ENCODE measurements at places on chromosomes 11 and 22.

DNA sequence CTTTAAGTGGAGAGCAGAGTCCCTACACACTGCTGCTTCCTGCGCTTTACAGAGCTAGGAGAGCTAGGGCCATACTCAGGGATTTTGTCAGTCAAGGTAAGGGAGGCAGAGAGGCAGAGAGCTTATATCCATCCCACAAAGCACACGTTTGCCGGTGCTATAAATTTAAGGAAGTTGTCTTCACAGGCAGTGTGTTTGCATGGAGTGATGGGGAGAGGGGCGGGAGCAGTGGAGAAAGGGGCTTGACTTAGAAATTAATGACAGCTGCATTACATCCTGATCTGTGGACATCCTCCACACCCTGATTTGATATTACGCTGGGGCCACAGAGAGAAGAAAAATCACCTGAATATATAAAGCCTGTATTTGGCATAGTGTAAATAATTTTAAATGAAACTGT is 84.1 kb downstream of the NTM start:
- DNase-seq: no peak

DNA sequence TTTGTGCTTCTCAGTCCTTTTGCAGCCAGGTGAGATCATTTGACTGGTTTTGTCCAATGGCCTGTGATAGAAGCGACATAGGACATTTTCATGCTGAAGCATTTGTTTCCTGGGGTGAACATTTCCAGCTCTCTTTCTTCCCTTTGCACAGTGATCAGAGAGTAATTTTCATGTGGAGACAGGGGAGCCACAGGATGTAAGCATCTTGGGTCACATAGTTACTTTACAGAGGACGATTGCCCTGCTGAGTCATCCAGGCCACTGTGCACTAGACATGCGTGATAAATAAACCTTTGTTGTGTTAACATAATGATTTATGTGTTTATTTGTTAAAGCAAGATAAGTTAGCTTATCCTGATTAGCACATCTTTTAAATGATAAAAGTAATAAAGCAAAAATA is 263.5 kb upstream of the CCDC179 start:
- DNase-seq: no peak

DNA sequence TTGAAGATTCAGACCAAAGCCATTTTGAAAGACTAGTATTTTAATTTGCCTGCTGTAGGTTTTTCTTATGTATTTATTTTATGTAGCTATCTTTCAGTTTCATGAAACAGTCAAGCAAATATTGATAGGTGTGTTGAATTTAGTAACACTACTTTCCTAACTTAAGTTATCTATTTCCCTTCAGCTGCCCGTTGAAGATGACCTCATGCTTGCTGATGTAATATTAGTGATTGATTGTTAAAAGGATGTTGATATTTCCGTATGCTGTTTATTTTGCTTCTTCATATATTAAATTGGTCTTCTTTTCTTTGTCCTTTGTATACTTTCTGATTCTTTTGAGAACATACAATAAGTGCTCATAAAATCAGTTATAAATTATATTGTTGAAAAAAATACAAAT is 86.8 kb upstream of the CHORDC1 start:
- DNase-seq: no peak

DNA sequence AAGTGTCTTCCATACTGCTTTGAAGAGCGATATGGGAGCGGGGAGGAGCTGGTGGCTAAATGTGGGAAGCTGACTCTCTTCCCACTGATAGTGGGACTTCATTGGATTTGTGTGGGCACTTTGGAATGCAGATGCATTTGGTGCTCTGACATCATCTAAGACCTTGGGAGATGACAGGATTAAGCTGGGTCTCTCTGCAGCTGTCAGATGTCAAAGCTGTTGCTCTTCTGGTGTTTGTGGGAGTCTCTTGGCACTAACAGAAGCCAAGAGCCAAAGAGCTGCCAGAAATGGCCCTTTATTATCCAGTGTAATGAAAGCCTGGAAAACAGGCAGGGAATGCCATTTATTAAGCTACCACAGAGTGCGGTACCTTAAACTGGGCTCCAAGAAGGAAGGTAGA is 20.6 kb downstream of the GRAMD1B start:
- no peak for DNase-seq

DNA sequence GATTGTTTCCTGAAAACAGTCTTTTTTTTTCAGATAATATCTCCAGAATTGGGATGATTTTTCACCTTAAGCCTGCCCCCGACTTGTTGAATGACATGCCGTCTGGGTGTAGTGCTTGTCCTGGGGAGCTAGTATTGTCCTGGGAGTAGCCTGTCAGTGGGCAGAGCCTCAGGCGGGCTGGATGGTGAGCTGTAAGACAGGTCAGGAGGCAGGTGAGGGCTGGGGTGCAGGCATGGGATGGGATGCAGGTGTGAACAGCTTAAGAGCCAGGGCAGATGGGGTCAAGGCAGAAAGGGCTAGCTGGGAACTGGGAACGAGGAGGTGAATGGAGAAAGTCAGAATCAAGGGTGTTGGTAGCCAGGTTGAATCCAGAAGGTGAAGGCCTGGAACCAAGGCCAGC is 200.2 kb downstream of the CSNK2A3 start:
- DNase-seq: no peak

DNA sequence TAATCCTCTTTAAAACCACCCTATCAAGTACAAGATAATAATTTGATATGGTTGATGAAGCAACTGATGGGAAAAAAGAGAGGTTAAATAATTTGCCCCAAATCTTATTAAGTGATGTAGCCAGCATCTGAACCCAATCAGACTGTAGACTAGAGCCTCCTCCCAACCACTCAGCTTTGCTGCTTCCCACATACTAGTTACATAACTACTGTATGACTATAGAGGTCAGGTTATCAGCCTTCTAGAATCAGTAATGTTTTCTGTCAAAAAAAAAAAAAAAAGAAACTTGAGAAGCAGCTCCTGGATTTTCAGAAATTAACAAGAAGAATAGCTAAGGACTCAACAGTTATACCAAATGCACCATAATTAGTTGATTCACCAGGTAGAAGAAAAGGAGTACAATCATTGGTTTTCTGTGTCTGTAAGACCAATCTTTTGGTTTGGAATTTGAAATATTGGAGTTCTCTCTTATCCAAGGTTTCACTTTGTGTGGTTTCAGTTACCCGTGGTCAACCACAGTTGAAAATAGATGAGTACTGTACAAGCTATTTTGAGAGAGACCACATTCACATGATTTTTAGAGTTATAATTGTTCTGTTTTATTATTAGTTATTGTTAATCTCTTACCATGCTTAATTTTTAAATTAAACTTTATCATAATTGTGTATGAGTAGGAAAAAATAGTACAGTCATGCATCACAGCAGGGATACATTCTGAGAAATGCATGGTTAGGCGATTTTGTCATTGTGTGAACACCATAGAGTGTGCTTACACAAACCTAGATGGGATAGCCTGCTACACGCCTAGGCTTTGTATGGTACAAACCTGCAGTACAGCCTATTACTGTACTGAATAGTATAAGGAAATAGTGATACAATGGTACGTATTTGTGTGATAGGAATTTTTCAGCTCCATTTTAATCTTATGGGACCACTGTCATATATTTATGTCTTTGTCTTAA is 72.2 kb downstream of the PDHX start:
- no peak for DNase-seq

- DNase-seq: no peak
Measured at GRCh38 chr11:134932761-134933160, 520.7 kb upstream of the B3GAT1 start.

GRCh38 chr11:61122761-61123160 is 20.5 kb downstream of the CD5 start:
- no peak for DNase-seq

- no peak for DNase-seq
Measured at GRCh38 chr22:36301851-36302250, 48.9 kb downstream of the APOL1 start.

DNA sequence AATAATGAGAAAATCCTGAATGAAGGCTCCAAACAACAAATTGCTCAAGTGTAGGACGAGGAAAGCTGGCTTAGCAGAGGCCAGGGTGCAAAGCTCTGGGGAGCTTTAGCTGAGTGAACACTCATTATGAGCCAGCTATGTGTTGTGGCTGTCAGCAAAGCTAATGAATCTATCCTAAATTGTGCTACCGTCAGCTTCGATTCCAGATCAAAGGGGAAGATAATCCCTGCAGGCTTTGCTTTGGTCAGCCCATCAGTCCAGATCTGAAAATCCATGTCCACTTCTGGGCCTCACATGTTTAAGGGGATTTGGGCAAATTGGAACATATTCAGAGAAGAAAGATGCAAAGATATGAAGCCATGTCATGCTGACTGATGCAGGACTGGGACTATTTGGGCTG is 180.9 kb upstream of the ZBED5 start:
- DNase-seq: no peak

GRCh38 chr11:65194564-65194963 is 12.8 kb downstream of the CAPN1 start:
- DNase-seq: no peak

DNA sequence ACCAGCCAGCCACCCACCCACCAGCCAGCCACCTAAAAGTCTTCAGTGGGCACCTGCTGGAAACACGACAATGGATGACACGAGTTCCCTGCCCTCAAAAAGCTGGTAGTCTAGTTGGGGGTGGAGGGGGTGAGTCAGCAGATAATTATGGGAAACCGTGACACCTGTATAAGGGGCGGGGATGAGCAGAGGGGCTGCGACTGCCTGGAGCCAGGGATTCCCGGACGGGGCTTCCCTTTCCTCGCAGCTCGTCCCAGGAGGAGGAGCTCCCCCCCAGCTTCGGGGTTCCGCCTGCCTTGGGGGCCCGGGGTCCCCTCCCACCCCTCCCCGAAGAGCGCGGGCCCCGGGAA is 2.3 kb upstream of the RTN4RL2 start:
- DNase-seq: no peak

DNA sequence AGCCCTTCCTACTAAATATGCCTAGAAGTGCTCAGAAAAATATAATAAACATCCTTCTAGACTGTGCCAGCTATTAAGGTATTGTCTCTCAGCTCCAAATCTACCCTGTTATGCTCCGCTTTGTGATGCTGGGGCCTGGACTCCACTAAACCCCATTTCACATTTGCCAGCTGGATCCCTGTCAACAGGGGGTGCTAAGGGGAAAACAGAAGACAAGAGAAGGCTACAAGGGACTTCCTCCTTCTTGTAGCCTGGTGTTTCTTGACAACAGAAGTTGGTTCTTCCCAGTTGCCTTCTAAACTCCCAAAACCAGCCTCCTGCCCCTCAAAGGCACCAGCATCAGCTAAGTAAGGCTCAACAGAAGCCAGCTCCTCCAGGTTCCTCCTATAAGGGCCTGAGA is 5.2 kb downstream of the NUMA1 start:
- peak; percentile 62 for DNase-seq

- peak; percentile 80 for DNase-seq
Measured at GRCh38 chr11:75388386-75389275, 10.7 kb upstream of the RPS3 start.

- DNase-seq: no peak
Measured at GRCh38 chr11:95764267-95764898, 25.2 kb downstream of the FAM76B start.

DNA sequence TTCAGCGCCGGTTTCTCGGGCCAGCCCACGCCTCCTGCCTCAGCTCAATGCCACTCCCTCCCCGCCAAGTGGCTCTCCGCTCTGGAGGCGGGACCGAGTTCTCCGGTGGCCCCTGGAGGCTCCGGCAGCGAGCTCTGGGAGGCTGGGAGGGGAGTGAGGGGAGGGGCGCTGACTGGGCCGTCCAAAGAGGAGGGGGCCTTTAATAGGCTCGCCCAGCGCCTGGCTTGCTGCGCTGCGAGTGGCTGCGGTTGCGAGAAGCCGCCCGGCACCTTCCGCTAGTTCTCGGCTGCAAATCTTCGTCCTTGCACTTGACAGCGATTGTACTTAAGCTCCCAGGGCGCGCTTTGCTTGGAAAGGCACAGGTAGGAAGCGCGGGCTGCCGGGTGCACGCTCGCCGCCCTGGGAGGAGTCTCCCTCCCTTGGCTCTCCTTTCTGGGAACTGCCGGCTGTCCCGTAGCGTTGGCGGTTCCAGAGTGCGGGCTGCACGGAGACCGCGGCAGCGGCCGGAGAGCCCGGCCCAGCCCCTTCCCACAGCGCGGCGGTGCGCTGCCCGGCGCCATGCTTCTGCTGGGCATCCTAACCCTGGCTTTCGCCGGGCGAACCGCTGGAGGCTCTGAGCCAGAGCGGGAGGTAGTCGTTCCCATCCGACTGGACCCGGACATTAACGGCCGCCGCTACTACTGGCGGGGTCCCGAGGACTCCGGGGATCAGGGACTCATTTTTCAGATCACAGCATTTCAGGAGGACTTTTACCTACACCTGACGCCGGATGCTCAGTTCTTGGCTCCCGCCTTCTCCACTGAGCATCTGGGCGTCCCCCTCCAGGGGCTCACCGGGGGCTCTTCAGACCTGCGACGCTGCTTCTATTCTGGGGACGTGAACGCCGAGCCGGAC is at the start of gene ADAMTS15:
TSS of gene ADAMTS15 (plus strand) at position 230 of the 894 bp plus-strand sequence. CDS start at position 559, 329 bp downstream.
- DNase-seq: no peak

DNA sequence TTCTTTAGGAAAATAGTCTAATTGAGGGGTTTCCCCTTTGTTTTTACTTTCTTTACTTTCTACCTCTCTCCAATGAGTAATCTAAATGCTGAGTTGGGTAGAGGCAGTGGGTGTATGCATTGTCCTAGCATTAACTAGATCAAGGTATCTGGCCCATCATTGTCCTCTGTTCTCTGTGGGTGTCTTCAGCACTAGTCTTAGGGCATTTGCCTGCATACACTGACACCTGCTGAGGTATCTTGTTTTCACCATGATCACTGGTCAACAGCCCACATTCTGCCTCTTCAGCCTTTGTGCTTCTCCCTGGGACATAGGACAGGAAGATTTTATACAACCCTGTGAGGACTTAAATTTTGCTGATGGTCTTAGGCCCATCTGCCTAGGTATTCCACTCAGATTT is 371.1 kb downstream of the RAB38 start:
- no peak for DNase-seq

DNA sequence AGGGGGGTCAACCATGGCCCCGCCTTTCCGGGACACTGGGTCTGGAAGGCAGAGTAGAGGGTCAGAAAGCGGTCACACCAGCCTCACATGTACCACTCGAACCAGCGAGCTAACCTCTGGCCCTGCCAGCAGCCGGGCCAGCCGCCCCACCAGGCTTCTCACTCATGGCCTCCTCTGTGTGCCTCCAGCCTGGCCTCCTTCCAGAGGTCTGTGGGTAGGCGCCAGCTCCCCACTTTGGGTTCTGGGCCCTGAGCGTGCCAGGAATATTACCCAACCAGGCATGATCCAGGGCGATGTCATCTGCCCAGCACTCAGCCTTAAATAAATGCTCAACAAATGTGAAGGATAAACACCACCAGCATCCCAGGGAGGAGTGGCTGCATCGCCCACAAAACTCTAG is 5.8 kb downstream of the SCUBE1 start:
- DNase-seq: no peak

DNA sequence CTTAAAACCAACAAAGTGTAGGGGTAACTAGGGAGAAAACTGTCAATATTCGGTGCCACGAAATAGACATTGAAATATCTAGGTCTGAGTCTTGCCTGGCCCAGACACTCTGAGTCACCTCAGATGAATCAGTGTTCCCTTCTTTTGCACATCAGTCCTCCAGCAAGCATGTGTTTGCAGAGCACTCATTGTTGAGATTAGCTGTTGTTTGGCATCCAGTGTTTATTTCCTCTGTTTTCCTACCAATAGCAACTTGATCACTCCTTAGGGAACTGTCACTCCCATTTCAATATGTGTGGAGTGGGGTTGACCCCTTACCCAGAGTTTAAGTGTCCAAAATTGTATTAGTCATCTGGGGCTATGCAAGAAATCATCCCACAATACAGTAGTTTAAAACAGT is 4.7 kb upstream of the ASCC2 start:
- DNase-seq: no peak
